Ascending aorta (tissue), 2 donors: ENCODE measurements at places on chromosomes 12 and 14.

GRCh38 chr14:103008768-103009357, 48.5 kb downstream of the CDC42BPB start:
- no peak for DNase-seq

DNA sequence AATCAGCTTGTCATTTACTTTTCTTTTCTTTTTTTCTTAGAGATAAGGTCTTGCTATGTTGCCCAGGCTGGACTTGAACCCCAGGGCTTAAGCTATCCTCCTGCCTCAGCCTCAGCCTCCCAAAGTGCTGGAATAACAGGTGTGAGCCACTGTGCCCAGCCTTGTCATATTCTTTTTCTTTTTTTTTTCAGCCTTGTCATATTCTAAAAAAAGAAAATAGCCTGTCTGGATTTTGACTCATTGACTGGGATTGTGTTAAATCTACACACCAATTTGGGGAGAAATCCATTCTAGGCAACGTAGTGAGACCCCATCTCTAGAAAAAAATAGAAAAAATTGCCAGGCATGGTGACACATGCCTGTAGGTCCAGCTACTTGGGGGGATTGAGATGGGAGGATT, 24.1 kb downstream of the ATP5MC2 start:
- no peak for DNase-seq

- no peak for DNase-seq
Measured at GRCh38 chr12:46134205-46134811, 134.5 kb downstream of the SLC38A1 start.

DNA sequence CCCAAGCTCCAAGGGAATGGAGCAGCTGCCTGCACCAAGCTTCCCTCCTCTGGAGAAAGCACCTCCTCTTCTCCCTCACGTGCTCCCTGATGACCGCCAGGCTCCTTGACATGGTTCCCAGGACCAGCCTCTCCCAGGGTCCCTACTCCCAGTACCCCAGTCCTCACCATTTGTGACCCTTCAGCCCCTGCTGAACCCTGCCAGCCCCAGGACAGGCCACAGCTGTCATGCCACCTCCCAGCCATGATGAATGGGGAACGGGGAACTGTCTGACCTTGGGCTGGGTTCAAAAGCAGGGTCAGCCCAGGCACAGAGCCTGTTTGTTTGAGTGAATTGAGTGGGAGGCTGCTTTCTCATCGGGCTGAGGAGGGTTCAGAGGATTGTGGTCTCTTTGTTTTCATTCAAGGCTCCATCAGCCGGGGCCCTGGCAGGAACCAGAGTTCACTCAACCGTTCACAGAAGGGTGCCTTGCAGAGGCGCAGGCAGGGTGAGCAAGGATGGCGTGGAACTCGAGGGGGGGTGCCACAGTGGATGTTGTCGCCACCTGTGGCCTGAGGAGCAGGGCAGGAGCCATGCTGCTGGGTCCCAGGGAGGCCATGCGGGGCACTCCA, 344.5 kb upstream of the SFSWAP start:
- DNase-seq, result peak; percentile 41

- DNase-seq, result no peak
Measured at GRCh38 chr12:3223601-3224529, 146.7 kb downstream of the TSPAN9 start.

DNA sequence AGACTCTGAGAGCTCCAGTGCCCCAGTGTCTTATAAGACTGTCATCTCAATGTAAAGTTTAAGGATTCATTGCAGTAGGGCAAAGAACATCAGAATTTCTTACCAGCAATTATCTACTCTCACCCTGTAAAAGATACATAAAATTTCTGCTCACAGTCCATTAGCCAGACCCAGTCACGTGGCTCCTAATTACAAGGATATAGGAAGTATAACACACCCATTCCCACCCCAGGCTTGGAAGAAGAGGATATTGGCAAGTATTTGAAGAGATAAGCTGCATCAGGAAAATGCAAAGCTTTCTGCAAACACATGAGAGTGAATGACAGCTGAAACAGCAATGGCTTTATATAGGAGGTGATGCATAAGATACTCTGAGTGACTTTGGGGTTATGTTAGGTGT, 14.3 kb downstream of the SYT1 start:
- no peak for DNase-seq

DNA sequence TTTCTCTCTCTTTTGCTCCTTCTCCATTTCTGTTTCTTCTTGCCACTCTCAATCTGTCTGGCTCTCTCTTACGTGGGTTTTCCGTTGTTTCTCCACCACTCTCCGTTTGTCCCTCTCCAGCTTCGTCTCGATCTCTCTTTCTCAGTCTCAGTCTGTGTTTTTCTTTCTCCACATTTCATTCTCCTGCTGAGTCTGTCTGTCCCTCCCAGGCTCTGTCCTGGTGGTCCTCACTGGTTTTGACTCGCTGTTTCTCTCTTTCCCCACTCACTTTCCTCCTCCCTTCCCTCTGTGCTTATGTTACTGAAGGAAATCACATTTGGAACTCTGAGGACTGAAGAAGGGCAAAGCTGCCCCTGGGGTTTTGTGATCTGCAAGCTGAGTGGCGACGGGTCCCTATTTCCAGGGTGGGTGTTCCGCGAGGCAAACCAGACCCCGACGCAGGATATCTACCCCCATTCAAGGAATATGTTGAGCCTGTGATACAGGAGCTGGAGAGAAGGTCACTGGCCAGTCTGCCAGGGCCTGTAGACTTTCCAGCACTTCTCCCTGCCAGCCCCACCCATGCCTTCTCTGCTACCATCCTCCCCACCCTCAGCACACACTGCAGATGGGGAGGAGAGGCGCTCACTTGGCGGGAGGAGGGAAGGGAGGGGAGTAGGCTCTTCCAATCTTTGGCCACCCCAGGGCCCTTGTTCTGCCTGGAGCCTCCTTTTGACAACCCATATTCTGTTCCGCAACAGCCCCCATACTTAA, 102.7 kb upstream of the MAP1LC3B2 start:
- no peak for DNase-seq
